ENCODE measurements at places on chromosomes 3 and 15. TPM values are rescaled to one million over a fixed set of nuclear protein-coding genes. Genes with fewer than 3 reads are reported as not detected.
A peak's percentile ranks its signal among the peaks of the same experiment; 100 is the strongest.

- no peaks in the 10 kb centered on the region for H3K4me1 ChIP-seq
- no peaks in the 10 kb centered on the region for H3K36me3 ChIP-seq
- H3K27me3 ChIP-seq: no peaks in the 10 kb centered on the region
- H3K27ac ChIP-seq: no peak overlapping the region
Measured at GRCh38 chr3:35616346-35616745, 23.0 kb upstream of the ARPP21 start.

- H3K27ac ChIP-seq: no peak overlapping the region
- no peaks in the 10 kb centered on the region for H3K36me3 ChIP-seq
- no peaks in the 10 kb centered on the region for H3K4me1 ChIP-seq
- no peaks in the 10 kb centered on the region for H3K27me3 ChIP-seq
- DNase-seq: no peak
- no peak overlapping the region for H3K4me3 ChIP-seq
Measured at GRCh38 chr3:63655519-63655918, 3.0 kb downstream of the SNTN start.

GRCh38 chr3:129602309-129602708 is 4.2 kb downstream of the PLXND1 start:
- peak overlapping the region; percentile 96 for H3K27ac ChIP-seq
- H3K36me3 ChIP-seq: no peaks in the 10 kb centered on the region
- H3K27me3 ChIP-seq: peaks cover 16% of the 10 kb centered on the region
- peaks cover 92% of the 10 kb centered on the region for H3K4me1 ChIP-seq
- peak overlapping the region; percentile 82 for H3K4me3 ChIP-seq
- no peak for DNase-seq

GRCh38 chr3:26252001-26252400 is 370.6 kb upstream of the LRRC3B start:
- H3K36me3 ChIP-seq: no peaks in the 10 kb centered on the region
- H3K4me1 ChIP-seq: no peaks in the 10 kb centered on the region
- no peaks in the 10 kb centered on the region for H3K27me3 ChIP-seq
- no peak for DNase-seq
- H3K4me3 ChIP-seq: no peak overlapping the region

GRCh38 chr3:2870724-2871333 is 239.3 kb downstream of the IL5RA start:
- H3K4me3 ChIP-seq: no peak overlapping the region
- no peaks in the 10 kb centered on the region for H3K36me3 ChIP-seq
- no peak for DNase-seq
- H3K4me1 ChIP-seq: no peaks in the 10 kb centered on the region
- H3K27ac ChIP-seq: no peak overlapping the region

GRCh38 chr3:197730200-197730599 is 6.5 kb downstream of the RUBCN start:
- peaks cover 3% of the 10 kb centered on the region for H3K4me1 ChIP-seq
- no peaks in the 10 kb centered on the region for H3K27me3 ChIP-seq
- H3K4me3 ChIP-seq: no peak overlapping the region
- H3K36me3 ChIP-seq: no peaks in the 10 kb centered on the region
- H3K27ac ChIP-seq: no peak overlapping the region
- DNase-seq: no peak

DNA sequence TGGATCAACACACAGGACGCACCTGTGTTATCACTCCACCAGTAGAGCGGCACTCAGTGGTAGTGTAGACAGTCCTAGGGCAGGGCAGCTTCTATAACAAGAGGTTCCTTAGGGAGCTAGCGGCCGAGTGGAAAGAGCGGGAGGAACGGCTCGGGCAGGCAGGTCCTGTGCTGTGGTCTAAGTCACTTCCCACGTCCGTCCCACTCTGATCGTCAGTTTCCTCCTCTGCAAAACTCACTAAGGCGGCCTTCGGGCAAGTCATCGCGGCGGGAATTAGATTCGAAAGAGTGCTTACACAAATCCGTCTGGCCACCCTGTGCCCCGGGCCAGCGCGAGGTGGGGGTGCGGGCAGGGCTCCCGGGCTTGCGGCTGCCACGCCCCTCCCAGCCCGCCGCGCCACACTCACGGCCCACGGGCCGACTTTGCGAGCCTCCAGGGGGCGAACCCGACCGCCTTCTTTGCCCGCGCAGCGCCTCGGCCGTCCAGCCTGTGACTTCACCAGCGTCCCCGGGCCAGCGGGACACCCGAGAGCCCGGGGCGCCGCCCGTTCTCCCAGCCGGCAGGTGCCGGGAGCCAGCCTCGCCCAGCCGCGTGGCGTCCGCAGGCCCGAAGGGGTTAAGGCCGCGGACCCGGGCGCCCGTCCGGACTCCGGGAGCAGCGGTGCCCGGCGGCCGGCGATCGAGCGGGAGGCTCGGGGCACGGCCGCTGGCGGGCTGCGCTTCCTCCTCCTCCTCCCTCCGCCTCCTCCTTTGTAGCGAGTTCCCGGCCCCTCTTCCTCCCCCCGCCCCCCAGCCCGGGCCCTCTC is 416 bp upstream of the CORO2B start:
- H3K4me1 ChIP-seq: peaks cover 53% of the 10 kb centered on the region
- peak overlapping the region; percentile 83 for H3K4me3 ChIP-seq
- DNase-seq: peak; percentile 82
- peak overlapping the region; percentile 91 for H3K27ac ChIP-seq

DNA sequence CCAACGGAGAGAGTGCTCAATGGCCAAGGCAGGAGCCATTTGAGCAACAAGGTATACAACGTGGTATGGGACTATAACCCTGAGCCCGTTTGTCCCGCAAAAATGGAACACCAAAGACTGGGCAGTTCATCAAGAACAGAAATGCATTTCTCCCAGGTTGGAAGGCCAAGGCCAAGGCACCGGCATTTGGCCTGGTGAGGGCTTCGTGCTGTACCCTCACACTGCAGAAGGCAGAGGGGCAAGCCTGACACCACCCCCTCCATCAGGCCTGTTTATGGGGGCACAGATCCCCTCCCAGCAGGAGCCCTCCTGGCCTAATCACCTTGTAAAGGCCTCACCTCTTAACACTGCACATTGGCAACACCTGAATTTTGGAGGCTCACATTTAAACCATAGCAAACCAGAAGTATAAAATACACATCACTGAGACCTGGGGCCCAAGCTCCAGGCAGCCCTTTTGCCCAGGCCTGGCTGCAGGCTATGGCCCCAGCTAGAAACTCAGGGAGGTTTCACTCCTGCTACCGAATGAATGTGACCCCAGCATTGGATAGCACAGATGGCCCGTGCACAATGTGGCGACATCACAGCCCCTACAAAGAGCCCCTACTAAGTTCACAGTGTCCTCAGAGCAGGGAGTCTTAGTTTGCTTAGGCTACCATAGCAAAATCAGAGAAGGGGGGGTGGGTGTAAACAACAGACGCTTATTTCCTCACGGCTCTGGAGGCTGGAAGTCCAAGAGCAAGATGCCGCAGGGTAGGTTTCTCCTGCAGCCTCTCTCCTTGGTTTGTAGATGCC is 47.1 kb downstream of the KLF15 start:
- H3K27ac ChIP-seq: no peak overlapping the region
- no peaks in the 10 kb centered on the region for H3K36me3 ChIP-seq
- H3K4me1 ChIP-seq: no peaks in the 10 kb centered on the region

DNA sequence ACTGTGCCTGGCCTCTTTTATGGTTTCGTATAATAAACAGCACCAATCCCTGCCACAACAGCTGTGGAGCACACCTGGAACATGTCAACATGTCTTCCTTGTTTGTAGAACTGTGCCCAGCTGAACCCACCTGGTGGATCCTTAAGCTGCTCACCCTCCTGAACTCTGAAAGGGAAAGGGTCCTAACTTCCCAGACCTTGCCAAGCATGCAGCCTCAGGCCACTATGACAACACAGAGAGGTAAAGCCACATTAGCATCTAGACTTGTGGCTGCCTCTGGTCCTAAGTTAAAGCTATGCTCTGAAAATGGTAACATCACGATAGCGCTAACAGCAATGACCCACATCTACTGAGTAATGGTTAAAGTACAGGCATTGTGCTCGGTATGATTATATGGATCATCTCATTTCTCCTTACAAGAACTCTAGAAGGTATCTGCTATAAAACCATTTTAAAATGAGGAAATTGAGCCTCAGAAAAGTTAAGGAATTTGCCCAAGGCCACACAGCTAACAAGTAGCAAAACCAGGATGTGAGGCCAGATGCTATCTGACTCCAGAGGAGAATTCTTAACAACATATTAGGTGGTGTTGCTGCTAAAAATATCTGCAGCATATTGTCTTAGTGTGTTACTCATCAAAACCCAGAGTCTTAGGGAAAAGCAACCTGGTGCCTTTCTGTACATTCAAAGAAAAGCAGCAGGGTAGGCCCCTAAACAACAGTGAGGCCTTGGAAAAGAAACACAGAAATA is 23.1 kb upstream of the HERC1 start:
- no peaks in the 10 kb centered on the region for H3K27me3 ChIP-seq
- no peak overlapping the region for H3K4me3 ChIP-seq
- DNase-seq: no peak
- no peaks in the 10 kb centered on the region for H3K36me3 ChIP-seq

DNA sequence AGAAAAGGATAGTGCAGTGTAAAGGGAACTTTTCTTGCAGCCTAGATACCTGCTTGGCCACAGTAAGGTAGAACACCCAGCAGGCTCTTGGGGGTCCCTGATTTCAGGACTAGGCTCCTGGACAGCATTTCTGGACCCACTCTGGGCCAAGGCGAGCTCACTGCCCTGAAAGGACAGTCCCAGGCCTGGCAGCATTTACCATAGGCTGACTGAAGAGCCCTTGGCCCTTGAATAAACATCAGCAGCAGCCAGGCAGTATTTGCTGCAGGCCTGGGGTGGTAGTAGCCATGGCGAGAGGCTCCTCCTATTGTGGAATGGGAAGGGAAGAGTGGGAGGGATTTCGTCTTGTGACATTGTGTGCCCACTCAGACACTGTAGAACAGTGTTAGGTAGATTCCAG is 529.2 kb downstream of the TUSC7 start:
- no peak for DNase-seq
- H3K4me1 ChIP-seq: no peaks in the 10 kb centered on the region
- H3K27me3 ChIP-seq: no peaks in the 10 kb centered on the region
- no peaks in the 10 kb centered on the region for H3K36me3 ChIP-seq
- H3K27ac ChIP-seq: no peak overlapping the region

DNA sequence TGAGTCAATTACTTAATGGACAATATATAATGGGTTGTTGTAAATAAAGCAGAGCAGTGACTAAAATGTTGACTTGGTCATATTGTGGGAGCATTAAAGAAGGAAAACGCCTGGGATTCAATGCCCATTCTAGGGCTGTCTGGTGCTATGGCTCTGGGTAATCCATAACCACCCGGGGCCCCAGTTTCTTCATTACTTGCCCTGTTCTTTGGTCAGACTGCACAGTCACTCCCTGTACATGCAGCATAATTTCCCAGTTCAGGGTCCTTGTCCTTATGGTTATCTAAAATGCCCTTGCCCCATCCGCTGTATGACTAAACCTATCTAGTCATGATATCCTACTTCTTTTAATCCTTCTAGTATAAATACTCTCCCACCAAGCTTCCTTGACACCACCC is 27.5 kb upstream of the DENND4A start:
- peaks cover 14% of the 10 kb centered on the region for H3K4me1 ChIP-seq
- H3K4me3 ChIP-seq: no peak overlapping the region
- no peaks in the 10 kb centered on the region for H3K27me3 ChIP-seq
- no peak overlapping the region for H3K27ac ChIP-seq
- no peak for DNase-seq
- no peaks in the 10 kb centered on the region for H3K36me3 ChIP-seq

- H3K36me3 ChIP-seq: no peaks in the 10 kb centered on the region
- no peak overlapping the region for H3K27ac ChIP-seq
- no peaks in the 10 kb centered on the region for H3K27me3 ChIP-seq
- no peak overlapping the region for H3K4me3 ChIP-seq
- H3K4me1 ChIP-seq: peaks cover 22% of the 10 kb centered on the region
Measured at GRCh38 chr3:48233542-48233941, 7.4 kb upstream of the ZNF589 start.

GRCh38 chr3:3443482-3443881 is 264.0 kb upstream of the CRBN start:
- H3K27ac ChIP-seq: no peak overlapping the region
- DNase-seq: no peak
- H3K4me1 ChIP-seq: no peaks in the 10 kb centered on the region
- H3K27me3 ChIP-seq: no peaks in the 10 kb centered on the region
- H3K4me3 ChIP-seq: no peak overlapping the region
- H3K36me3 ChIP-seq: no peaks in the 10 kb centered on the region

Gene AEN
- total RNA-seq: 10.3 TPM

All from left ventricle myocardium inferior (tissue), 1 donor.